ENCODE measurements at places on chromosomes 2 and 18.

- no peak for DNase-seq
These were observed 12.0 kb upstream of the TFPI start for GRCh38 chr2:187566266-187566665.

DNA sequence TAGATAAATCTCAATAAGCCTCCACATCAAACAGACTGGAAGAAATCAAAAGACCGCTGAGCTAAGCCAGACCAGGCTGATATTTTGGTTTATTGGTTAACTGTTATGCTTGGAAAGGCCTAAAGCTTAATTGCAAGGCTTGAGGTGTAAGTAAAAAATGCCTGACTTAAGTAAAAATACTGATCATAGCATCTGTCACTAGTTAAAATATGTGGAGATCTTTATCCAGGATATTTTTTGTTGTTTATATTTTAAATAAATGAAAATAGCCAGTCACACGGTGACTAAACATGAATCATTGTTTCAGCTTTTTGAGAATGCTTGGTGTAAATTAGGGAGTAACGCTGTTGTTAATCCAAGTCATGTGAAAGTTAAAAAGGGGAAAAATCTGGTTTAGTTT lies 127.9 kb downstream of the THADA start:
- no peak for DNase-seq

DNA sequence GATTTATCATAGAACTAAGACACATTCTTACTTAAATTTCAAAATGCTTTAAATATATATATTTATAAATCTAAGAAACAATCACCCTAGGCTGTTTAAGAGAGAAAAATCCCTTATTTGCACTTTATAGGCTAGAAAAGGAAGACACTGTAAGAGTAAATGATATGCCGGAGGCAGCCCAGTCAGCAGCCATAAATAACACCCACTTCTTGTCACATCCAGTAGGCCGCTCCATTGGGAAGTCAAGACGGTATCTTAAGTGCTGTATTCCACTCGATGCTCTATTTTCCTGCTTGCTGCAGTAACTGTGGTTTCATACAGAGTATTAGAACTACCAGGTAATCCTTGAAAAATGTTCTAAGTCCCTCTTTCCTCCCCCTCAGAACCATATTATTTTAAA lies 57.9 kb downstream of the ABCA12 start:
- no peak for DNase-seq

- DNase-seq = no peak
These were observed 50.0 kb downstream of the PUM2 start for GRCh38 chr2:20300656-20301055.

GRCh38 chr2:214569419-214570035 lies 158.7 kb downstream of the VWC2L start:
- peak; percentile 73 for DNase-seq

GRCh38 chr2:70947556-70948184 lies 12.0 kb downstream of the ATP6V1B1 start:
- DNase-seq = peak; percentile 54

DNA sequence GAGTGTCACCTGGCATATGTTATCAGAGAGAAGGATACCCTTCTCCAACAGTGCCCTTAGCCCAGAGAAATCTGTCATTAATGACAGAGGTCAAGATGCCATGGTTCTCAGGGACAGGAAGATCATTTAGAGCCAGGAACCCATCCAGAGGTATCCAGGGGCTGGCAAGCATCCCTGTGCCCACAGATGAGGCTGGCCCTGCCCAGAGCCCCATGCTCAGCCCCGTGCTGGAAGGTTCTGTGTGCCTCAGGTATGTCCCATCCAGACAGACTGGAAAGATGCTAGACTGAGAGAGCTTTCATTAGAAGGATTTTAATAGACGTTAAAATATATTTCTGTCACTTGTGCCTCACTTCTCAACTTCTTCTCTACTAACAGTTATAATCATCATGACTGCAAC lies 8.2 kb upstream of the TUBB6 start:
- DNase-seq = no peak

DNA sequence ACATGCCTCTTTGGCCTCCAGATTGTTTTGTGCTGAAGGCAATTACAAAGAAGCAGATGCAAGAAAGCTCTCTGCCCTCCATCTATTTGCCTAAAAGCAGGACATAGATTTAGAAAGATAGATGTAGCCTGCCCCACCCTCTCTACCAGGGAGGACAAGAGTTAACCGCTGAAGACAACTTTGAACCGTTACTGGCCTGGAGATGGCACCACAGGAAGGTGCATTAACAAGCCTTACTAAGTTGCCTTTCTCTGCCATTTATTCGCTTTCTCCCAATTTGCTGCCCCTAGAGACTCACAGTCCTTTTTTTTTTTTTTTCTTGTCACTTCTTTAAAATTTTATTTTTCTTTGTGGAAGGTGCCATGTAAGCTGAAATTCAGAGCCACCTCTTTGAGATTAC lies 28.8 kb upstream of the RMDN2 start:
- DNase-seq = peak; percentile 5

DNA sequence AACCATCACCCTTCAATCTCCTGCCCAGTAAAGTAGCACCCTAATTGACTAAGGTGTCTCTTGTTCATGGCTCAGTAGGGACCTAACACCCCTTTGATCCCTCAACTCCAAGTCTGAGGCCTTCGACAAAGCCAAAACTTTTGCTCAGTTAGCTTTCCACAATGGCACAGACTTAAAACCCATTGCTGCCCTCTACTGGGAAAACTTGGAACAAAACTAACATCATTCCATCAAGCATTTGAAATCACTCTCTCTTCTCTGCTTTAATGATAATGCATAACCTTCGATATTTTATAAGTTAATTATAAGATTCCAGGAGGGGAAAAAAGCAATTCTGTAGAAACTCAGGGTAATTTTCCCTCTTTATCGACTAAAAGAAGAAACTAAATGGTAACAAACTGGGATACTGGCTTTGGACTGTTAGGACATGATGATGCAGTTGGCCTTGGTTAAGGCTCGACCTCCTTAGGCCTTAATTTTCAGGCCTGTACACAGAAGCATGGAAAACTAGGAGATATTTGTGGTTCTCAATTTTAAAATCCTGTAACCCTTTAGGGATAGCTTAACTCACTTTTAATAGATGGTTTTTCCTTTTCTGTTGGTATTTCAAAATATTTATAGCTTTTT lies 127.8 kb downstream of the STK39 start:
- DNase-seq = peak; percentile 76

DNA sequence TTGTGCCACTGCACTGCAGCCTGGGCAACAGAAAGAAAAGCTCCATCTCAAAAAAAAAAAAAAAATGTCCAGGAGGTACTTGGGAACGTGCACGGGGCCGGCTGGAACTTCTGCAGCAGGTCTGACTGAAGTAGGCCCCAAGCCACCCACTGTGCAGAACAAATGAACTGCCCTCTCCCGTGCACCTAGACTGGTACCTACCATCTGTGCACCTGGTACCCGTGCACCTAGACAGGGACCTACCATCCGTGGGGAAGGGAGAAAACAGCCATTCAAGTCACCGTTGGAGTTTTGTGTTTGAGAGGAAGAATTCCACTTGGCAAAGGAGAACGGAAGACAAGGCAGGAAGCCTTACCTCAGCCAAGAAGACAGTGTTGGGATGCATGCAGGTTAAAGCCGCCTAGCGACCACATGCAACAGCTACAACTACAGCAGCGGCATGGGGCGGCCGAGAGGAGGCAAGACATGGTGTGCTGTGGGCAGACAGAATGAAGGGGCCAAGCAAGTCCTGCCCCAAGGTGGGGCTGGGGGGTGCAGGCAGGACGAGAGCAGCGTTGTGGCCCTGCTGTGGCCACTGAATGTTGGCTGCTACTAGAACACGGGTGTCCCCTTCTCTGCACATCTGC lies 16.1 kb downstream of the ST3GAL5 start:
- no peak for DNase-seq
